Kidney tubule cell (primary cell): ENCODE measurements at places on chromosomes 11 and 22.

DNA sequence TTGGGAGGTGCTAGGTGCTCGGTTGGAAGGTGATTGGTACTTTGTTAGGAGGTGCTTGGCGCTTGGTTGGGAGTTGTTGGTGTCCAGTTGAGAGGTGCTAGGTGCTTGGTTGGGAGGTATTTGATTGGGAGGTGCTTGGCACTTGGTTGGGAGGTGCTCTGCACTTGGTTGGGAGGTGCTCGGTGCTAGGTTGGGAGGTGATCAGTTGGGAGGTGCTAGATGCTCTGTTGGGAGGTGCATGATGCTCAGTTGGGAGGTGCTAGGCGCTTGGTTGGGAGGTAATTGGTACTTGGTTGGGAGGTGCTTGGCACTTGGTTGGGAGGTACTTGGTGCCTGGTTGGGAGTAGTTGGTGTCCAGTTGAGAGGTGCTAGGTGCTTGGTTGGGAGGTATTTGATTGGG lies 40.2 kb downstream of the LRP5 start:
- no peak for DNase-seq

- no peak for DNase-seq
Observed at GRCh38 chr22:31958625-31959239, 14.4 kb downstream of the YWHAH start.

DNA sequence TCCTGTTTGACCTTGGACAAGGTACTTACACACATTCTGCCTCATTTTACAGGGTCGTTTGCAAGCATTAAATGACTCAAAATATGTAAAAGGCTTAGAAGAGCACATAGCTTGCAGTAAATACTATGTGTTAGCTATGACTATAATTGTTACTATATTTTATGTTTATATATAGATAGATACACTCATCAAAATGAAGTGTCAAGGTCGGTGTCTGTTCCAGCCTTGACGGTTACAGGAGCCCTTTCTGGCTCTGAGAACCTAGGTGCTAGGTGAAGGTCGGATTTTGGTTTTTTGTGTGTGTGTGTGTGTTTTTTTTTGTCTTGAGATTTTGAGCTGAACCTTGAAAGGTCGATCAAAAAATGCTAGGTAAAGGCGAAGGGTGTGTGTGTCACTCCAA lies 24.5 kb upstream of the LIMK2 start:
- DNase-seq = no peak

DNA sequence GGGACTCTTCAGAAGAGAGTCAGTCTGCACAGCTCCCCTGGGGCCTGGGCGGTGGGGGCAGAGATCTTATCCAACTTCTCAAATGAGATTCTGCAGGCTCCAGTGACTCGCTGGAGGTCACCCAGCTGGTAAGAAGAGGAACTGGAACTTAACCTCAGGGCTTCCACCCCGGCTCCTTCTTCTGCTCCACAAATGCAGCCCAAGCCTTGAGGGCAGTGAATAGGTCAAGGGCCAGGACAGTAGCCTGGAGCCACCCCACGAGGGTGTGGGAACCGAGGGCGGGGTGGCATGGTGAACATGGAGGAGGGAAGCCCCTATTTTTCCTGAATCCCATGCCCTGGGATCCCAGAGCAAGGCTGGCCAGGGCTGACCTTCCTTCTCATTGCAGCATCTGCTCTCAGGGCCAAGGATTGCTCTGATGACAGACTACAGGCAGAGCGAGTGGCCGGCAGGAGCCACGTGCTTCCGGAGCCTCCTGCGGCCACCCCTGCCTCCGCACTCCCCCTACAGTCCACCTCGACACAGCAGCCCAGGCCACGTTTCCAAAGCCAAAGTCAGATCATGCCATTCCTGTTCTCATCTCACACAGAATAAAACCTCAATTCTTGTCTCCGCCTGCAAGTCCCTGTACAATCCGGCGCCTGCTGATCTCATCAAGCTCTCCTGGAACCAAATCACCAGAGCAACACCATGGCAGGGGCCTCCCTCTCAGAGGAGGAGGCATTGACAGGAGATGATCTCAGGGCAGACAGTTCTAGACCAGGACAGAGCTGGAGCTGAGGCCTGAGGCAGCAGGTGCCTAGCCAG lies 21.1 kb upstream of the UPK3A start:
- DNase-seq = peak; percentile 79

GRCh38 chr11:73762732-73763131 lies 1.9 kb upstream of the RAB6A start:
- no peak for DNase-seq

- no peak for DNase-seq
Observed at GRCh38 chr11:68043349-68044144, 4.7 kb downstream of the TCIRG1 start.
